ENCODE measurements at places on chromosomes 12 and 14.

GRCh38 chr14:102241147-102241546, 63.8 kb downstream of the MOK start:
- no peak for DNase-seq

- DNase-seq, result no peak
Measured at GRCh38 chr12:82955043-82955442, 268.3 kb downstream of the TMTC2 start.

DNA sequence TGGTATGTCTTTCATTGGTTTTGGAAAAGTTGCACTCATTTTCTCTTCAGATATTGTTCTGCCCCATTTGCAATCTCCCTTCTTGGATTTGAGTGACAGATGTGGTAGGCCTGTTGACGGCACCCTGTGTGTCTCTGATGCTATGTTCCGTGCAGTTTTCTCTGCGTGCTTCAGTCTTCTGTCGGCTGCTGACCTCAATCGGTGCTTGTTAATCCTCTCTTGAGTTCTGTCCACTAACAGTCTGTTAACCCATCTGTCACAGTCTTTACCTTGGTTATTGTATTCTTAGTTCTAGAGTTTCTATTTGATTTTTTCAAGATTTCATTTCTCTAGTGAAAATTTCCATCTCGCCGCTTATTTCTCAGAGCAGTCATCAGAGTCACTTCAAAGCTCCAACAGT, 20.7 kb upstream of the PLD4 start:
- no peak for DNase-seq

DNA sequence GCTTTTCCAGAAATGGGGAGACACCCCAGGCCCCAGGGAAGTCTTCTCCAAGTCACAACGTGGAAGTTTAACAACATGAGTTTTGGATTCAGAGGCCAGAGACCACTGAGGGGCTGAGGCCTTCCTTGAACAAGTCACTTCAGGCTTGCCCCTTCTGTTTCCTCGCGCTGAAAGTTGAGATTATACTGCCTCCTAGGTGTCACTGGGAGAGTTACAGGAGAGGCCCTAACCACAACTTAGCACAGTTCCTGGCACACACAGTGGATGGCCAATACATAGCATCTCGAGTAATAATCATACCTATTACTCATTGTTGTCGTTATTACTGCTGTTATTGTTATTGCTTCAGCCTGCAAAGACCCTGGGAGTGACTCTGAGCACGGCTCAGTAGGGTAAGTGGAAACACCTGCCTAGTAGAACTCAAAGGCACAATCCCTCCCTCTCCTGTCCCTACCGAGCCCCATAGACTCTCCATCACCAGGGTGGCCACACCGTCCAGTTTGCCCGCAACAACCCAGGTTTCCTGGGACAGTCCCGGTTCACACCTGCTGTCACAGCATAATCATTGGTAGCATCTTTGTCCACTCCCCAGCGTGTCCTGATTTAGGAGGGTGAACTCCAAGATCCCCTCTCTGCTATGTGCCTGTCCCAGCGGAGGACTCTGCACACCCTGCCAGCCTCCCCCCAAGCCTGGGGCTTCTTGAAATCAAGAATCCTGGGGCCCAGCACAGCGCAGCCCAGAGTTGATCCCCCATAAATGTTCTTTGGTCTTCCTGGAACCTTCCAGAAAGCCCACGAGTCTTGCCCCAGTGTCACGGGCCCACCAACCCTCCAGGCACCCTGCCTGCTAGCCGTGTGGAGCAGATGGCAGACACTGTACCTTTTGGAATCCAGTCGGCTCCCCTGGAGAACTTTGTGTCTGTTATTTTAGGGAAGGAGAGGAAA, 85.0 kb downstream of the SYNE3 start:
- no peak for DNase-seq

DNA sequence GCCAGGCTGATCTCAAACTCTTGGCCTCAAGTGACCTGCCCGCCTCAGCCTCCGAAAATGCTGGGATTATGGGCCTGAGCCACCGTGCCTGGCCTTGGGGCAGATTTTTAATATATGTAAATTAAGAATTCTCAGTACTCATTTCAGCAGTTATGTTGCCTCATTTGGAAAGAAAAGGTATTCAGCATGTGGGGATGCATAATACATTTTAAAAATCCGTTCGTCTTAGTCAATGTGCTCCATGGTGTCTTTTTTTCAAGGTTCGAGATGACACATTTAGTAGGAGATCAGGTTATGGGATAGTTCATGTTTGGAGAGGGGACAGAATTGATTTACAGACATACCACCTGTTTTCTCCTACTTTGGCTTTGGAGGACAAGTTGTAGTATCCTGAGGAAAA, 10.2 kb downstream of the SYNE2 start:
- no peak for DNase-seq

DNA sequence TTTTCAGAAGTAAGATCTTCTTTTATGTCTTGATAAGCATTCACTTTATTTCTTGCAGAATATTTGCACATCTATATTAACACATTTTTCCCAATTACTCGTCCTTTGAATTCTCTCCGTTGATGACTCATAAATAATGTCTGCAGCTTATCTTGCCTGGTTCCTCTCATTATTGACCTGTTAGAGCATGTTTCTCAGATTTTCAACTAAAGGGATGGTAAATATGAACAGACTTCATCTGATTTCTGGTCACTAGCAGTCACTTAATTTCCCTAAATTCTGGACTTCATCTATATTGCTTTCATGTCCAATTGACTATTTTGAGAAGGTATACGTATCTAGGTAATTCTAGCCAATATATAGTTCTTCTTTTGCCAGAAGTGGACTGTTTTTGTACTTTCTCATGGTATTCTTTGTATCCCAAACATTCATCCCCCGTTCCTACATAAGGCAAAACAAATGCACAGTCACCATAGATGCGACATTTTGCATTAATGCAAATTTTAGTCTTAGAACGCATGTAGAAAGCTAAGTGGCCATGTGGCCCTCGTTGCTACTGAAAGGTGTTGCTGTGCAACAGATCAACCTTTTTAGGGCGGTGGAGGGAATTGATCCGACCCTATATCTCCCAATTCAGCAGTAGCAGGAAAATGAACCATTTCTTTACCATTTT, 6.2 kb downstream of the PIK3C2G start:
- no peak for DNase-seq

GRCh38 chr12:92634730-92635129, 68.1 kb upstream of the PLEKHG7 start:
- DNase-seq, result no peak

DNA sequence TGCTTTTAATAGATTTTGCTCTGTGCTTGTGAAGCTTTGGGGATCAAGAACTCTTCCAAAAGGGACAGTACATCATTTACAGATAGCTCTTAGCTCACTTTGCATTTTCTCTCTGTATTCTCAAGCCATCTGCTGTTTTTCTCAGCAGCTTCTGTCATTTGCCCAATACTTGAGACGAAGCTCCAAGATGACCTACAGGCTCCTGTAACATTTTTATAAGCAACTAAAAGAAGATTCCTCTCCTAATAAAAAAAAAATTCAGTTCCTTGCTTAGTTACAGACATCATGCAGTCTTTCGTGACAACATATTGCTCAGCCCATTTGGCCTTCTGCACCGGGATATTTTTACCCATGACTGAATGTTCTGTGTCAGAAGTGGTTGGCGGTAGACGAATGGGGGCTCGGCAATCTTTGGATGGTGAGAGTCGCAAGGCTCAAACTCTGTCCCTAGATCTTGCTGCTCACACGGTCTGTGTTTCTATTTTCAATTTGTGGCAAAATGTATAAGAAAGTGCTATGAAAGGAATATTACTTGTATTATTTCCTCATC, 215.6 kb downstream of the FSCB start:
- DNase-seq, result no peak

DNA sequence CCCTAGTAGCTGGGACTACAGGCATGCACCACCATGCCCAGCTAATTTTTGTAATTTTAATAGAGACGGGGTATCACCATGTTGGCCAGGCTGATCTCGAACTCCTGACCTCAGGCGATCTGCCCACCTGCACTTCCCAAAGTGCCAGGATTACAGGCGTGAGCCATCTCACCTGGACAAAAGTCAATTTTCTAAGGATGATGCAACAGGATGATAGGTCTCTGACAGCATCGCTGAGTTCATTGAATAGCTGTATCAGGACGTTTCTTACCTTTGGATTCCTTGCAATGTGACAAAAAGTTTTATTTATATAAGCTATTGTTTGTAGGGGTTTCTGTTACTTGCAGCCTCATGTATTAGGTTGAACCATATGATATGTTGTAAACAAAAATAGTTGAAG, 55.5 kb upstream of the PCED1B start:
- DNase-seq, result no peak
